ENCODE measurements at places on chromosomes 5 and 9.

DNA sequence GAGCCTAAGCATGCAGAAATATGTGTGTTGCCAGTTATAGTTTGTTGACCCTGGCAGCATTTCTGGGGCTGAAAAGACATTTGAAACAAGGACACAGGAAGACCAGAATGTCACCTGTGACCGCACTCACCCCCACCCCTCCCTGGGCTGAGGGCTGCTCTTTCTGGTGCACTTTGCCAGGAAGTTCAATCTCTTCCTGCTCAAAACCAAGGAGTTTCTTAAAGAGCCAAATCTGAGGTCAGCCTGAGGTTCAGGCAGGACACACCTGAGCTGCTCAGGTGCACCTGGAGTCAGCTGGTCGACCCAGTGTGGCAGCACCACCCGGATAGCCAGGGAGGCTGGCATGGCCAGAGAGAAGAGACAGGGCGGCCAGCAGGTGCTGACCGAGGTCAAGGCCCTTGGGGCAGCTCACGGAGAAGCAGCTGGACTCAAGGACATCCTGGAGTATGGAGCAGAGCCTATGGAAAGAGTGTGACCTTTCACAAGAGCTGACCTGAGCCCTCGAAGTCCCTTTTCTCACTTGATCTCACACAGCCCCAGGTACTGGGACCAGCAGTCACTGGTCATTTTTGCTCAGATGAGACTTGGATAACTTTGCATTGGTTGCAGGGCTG is 376.9 kb upstream of the IRX4 start:
- DNase-seq = no peak

GRCh38 chr5:173093606-173094005 is 37.5 kb downstream of the CREBRF start:
- DNase-seq = no peak

DNA sequence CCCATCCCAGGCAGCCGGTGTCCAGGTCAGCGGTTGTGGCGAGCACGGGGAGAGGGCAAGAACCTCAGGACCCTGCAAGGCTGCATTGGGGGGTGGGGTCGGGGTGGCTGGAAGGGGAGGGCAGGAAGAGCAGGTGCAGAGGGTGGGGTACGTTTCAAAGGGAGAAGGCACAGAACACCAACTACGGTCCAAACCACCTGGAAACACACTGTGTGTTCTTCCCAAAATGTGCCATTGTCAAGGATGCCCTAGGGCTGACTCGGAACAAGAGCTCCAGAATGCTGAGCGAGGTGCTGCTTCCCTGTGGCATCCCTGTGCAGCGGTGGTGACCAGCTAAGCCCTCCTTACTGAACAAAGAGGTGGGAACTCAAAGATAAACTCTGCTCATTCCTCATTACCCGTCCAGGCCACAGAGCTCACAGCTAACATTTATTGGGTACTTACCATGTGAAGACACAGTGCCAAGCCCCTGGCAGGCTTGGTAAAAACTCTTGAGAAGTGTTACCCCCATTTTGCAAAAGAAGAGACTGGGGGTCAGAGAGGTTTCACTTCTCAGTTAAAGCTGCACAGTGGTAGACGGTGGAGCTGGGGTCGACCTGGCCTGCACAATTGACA is 153.8 kb downstream of the COL23A1 start:
- DNase-seq = no peak

DNA sequence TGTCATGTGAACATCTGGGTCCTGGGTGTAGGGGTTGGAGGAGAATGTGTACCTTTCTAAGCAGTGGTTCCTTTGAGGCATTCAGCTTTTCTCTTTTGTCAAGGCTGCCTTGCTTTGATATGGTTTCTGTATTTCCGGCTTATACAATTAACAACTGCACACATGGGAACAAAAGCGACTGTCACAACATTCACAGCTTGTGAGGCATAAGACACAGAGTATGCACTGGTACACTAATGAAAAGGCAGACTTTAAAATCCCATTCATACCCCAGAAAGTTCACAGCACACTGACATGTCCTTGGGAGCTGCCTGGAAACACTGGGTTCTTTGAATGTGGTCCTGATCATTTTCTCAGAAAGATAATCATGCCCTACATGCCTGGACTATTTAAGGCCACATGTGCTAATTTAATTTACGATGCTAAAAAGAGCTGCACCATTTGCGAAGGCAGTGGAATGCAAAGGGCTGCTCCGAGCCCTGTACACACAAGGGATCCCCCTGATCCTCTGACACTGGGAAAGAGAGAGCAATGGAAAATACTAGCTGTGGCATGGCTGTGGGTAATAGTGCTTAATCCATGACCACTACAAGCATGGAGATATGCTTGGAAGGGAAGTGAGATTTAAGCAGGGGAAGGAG is 131.8 kb downstream of the EFNA5 start:
- no peak for DNase-seq

- no peak for DNase-seq
Measured at GRCh38 chr9:34332076-34332964, 3.0 kb downstream of the NUDT2 start.

DNA sequence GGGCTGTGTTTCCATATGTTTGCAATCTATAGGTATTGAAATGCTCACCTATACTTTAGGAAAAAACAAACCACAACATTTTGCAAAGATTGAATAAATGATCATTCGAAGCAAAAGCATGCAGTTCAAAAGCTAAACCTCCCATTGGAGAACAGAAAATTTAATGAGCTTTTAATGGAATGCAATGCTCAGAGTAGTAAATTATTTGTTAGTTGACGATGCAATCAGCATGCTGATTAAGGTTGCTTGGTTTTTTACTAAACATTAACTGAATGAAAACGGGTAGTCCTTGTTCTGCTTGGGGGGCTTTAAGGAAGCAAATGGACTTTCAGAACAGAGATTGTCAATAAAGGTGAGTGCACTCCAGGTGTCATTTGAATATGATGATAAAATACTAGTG is 123.3 kb upstream of the TMEM161B start:
- DNase-seq = no peak

DNA sequence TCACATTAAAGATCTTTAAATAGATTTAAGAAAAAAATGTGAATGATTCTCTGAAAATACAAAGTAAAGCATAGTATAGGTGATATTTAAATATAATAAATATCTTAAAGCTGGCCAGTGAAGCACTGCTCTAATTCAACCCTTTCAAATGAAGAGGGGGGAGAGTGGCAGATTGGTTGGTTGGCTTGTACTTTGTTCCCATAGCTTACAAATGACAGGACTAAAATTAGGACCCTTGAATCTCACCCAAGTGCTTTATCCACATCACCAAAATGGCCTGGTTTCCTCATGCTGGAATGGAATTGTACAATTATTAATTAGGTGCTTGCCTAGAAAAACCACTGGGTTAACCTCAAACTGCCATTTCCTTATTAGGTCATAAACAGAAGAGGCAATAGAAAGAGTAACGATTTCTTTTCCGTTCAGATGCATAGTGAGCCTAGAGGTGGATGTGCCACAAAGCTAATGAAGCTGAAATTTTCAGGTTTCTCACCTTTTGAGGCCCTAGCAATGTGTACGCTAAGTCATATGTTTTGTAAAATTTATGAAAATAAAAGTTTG is 354.5 kb upstream of the CDH6 start:
- DNase-seq = no peak

DNA sequence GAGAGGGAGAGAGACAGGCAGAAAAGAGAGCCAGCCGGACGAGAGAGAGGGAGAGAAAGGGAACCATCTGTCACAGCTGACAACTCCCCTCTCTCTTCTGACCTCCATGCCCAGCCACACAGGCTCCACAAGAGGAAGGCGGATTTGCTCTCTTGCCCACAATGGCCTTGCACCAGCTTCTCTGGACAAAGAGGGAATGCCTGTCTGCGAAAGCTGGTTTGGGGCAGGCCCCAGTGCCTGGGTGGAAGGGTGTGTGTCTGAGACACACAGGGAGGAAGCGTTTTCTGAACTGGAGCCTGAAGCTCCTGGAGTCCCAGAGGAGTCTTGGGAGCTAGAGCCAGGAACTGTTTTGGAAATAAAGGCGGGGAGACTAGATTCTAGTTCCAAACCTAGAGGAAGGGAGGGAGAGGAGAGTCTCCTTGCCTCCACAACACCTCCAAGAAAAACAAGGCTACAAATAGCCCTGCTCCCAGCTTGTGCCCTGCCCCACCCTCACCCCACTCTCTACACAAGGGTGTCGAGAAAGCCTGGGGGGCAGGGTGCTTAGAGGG is 12.5 kb downstream of the C1QTNF2 start:
- no peak for DNase-seq

DNA sequence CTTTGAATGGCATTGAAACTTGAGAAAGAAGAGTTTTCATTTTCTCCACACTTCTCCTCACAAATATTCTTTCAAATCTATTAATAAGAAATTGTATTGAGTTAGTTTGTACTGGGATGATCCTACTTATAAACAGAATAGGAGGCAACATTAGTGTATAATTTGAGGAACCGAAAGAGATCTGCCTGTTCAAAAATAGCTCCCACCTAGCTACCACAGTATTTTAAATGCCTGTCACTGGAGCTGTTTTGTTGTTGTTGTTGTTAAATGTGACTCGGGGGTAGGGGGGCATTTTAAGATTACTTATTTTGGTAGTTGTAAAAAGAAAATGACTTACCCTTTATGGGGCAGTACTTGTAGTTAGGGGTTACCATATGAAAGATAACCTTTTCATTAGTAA is 20.1 kb upstream of the HAPLN1 start:
- DNase-seq = no peak

DNA sequence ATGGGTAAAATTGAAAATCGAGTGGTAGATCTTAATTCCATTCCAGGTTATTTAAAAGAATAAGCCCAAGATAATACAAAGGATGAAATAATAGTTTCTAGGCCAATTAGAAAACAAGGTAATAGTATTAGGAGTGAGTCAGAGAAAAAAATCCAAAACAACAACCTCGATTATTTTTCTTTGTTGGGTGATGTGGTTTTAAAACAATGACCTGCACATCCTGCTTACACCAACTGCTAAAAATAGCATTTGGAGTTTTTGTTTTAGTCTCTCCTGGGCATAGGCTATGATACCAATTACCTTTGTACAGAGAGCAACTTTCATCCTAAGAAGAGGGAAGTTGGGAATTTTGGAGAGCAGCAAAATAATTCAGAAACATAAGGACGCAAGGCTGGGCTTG is 101.7 kb upstream of the MYO10 start:
- no peak for DNase-seq

DNA sequence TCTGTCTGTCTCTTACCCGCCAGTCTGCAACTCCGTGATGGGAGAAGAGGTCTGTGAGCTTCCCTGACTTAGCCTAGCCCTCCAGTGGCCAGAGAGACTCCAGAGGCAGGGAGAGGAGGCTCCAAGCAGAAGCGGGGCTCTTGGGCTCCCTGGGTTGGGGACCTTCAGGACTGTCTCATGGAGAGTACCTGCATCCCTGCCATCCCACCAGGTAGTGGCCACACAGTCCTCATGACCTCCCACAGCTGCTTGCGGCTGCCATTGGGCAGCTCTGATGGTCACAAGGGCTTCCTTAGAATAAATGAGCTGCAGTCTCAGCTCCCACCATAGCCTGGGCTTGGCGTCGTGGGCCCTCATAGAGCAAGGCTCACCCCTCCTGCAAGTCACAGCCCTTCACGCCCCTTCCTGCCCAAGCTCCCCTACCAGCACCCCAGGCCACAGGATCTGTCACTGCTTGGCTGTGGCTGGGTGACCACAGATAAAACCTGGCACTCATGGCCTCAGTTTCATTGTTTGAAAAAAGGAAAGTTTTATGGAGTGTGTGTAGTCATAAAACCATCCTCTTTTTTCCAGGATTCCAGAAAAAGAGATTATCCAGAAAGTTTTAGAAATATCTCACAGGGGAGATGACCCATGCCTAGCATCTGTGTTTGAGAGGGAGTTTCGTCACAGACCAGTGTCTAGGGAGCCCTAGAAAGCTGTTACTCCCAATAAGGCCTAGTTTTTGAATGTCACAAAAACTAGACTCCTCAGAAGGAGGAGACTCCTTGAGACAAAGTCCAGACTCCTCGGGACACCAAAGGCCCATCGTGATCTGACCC is 48.4 kb downstream of the PPARGC1B start:
- DNase-seq = no peak

- no peak for DNase-seq
Measured at GRCh38 chr9:134534661-134535080, 106.9 kb upstream of the COL5A1 start.

GRCh38 chr5:34061993-34062392 is 19.0 kb upstream of the C1QTNF3 start:
- DNase-seq = no peak

GRCh38 chr5:168015506-168015905 is 275.9 kb upstream of the WWC1 start:
- no peak for DNase-seq

- no peak for DNase-seq
Measured at GRCh38 chr9:127050591-127051001, 71.8 kb downstream of the ANGPTL2 start.

- DNase-seq = no peak
Measured at GRCh38 chr5:92741906-92742305, 839.1 kb downstream of the NR2F1-AS1 start.

DNA sequence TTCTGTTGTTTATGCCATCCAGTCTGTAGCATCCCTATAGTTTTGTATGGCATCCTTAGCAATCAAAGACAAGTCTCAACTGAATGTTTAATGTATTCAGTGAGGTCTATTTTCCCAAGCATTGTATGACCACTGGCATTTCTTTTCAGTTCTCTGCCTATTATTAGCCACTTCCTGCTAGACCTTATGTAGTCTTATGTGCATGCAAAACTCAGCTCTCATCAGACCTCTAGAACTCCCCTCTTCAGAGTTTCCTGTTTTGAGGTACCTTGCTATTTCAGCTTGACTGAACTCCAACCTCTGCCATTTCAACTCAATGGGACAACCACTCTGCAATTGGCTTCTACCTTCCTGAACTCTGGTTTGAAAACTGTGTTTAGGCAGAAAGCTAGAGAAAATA is 113.2 kb downstream of the SLC25A46 start:
- DNase-seq = no peak

DNA sequence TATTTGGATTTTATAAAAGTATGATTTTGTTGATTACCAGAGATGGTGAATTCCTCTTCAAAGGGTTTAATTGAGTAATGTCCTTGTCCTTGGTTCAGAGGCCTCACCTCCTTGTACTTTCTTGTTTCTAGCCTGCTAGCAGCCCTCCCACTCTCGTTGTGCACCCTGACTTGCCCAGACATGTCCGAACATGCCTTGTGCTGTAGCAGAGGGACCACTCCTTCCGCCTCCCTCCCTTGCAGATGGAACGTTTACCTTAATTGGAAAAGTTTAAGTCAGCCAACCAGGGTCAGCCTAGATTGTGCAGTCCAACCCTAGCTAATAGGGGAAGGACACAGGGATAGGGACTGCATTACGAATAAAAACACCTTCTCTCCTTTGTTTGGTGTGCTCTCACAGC is 406.9 kb upstream of the NMUR2 start:
- DNase-seq = no peak

DNA sequence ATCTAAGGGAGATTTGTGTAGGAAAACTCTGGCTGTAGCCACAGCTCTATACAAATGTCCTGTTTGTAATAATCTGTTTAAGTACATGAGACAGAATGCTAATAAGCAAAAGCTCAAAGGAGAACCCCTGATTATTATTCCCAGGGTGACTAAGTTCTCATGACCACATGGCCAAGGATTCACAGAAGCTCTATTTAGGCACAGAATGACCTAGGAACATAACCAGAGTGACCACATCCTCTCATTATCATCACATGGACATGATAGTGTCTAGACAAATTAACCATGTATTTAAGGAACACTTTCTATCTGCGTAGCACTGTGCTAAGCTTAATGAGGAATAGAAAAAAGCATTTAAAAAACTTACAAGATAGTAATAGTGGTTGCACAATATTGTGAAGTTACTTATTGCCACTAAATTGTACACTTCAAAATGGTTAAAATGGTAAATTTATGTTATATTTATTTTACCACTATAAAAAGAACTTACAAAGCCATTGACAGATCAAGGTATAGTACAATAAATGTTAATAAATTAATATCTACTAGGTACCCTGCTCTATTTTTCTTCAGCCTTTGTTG is 56.3 kb downstream of the STX17 start:
- DNase-seq = no peak
